H7 (cell line): ENCODE measurements at places on chromosomes 4 and X. TPM values are rescaled to one million over a fixed set of nuclear protein-coding genes. Genes with fewer than 3 reads are reported as not detected.

DUSP21 gene
- total RNA-seq, result not detected in 2 replicates

- DNase-seq, result no peak
Observed at GRCh38 chrX:87621697-87622096, 104.1 kb downstream of the KLHL4 start.

STPG2 gene
- 0.03 and 0.22 TPM in 2 replicates for total RNA-seq

DNA sequence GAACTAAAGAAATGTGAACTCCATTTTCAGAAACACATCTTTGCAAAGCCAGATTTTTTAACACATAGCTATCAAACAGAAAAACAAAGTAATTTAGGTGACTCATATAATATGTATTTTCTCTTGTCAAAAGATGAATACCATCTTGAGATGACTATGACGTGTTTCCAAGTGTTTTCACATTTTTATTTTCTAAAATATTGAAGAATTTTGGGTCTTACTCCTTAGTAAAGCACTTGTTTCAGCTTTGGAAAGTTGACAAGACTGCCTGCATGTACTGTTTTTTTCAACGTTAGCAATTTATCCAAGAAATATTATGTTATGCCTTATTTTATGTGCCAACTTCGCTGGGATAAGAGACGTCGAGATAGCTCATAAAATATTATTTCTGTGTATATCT is 733.9 kb upstream of the EPHA5 start:
- DNase-seq, result no peak

DNA sequence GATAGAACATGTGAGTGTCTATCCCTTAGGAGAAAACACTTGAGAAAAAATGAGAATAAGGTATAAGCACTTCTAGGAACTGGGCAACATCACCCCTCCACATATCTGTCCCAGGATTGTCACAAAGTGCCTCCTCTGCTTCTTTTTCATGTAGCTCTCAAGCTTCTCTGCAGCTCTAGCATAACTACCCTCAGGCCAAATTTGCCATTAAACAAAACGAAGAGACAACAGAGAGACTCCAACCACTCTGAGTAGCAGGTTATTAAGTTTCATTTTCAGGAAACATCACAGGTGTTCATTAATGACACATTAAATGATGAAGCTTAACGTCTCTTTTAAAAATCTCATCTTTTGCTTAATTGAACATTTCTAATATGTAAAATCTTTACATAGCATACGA is 580.0 kb downstream of the GALNTL6 start:
- DNase-seq, result no peak

GRCh38 chrX:15277604-15278003 is 7.7 kb upstream of the ASB9 start:
- no peak for DNase-seq

DNA sequence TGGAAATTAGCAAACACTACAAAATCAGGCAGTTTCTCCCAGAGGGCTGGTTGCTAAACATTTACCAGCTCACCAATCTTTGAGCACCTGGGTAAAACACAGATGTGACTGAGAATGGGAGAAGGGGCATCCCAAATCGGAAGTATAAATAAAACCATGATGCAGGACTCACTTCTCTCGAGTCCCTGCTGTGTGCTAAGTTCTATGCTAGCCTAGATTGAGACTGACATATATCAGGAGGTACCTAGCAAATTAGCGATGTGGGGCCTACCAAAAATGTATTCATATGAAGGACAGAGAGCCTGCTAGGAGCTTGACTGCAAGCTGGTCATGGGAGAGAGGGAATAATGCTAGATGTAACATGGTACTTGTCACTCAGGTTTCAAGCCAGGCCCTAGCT is 171.9 kb upstream of the PGRMC2 start:
- no peak for DNase-seq

GRCh38 chr4:17142232-17142711 is 243.8 kb upstream of the LDB2 start:
- DNase-seq, result no peak

GRCh38 chrX:154441984-154442707 is 1.8 kb upstream of the FAM50A start:
- DNase-seq, result no peak

GRCh38 chr4:185941461-185941860 is 127.5 kb upstream of the TLR3 start:
- DNase-seq, result no peak

DNA sequence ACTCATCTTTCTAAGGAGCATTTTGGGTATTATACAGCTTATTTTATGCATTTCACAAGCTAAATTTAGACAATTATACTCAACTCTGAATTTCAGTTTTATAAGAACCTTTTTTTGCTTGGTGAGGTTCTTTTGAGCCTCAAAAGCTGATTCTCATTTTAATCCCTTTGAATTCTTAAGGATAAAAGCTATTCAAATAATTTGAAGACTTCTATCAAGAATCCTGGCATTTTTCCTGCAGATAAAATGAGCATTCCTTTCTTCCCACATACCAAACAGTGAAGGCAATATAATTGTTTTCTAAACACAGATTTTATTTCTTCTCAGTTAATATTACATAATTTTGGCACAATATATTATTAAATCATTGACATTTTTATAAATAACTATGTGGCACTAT is 118.4 kb upstream of the GPM6A start:
- no peak for DNase-seq

GRCh38 chr4:40856277-40856839 is 106.6 kb downstream of the NSUN7 start:
- no peak for DNase-seq

GRCh38 chr4:142402156-142402555 is 443.9 kb downstream of the INPP4B start:
- no peak for DNase-seq

VSIG1 gene
- 3.0 and 4.1 TPM in 2 replicates for total RNA-seq

- no peak for DNase-seq
Observed at GRCh38 chr4:159153669-159154068, 50.8 kb downstream of the RAPGEF2 start.

- no peak for DNase-seq
Observed at GRCh38 chr4:152501846-152502536, 33.9 kb downstream of the FBXW7 start.

SCD5 gene
- total RNA-seq, result 2.3 and 4.8 TPM in 2 replicates

DNA sequence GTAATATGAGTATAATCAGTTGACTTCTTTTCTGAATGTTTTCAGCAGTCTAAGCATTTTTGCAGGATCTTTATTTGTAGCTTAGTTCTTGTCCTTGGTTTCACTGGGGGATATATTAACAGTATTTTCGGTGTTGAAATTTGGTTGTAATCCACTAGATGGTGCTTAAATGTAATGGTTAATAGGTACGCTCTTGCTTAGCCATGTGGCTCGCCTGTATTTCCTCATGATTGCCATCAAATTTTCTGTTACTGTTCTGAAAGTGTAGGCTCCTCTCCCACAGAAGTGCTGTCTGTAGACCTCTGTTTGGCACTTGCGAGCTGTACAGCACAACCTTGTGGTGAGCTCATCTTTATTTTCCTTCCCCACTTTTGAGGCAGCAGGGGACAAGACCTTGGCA is 3.9 kb upstream of the FAAH2 start:
- DNase-seq, result no peak

GRCh38 chrX:124010157-124010556 is 48.7 kb downstream of the STAG2 start:
- no peak for DNase-seq

DNA sequence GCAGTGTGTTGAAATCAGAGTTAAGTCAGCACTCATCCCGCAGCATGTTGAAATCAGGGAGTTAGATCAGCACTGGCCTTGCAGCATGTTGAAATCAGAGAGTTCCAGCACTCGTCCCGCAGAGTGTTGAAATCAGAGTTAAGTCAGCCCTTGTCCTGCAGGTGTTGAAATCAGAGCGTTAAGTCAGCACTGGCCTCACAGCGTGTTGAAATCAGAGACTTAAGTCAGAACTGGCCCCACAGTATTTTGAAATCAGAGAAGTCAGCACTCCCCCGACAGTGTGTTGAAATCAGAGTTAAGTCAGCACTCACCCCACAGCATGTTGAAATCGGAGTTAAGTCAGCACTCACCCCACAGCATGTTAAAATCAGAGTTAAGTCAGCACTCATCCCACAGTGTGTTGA is 10.9 kb upstream of the UVSSA start:
- no peak for DNase-seq

DNA sequence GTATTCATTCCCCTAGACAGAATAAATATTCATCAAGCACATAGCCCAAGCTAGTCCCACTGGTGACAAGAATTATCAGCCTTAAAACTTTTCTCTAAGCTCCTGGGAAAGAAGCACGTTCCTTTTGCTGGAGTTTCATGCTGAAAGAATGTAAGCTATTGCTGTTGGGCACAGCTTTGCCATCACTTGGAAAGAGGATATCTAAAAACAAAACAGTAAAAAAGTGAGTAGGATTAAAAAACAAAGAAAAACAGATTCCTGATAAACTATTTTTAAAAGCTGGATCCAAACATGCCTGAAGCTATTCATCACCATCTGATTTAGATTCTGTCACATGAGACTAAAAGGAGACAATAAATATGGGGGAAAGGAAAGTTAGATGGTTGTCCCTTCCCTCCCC is 176.8 kb downstream of the SCFD2 start:
- DNase-seq, result no peak

GRCh38 chr4:87077914-87078585 is 142.4 kb downstream of the KLHL8 start:
- no peak for DNase-seq

GRCh38 chrX:78923198-78924015 is 21.8 kb upstream of the P2RY10 start:
- DNase-seq, result no peak

FRG2 gene
- 0.18 TPM in 1 of 2 replicates, not detected in the other for total RNA-seq

DNA sequence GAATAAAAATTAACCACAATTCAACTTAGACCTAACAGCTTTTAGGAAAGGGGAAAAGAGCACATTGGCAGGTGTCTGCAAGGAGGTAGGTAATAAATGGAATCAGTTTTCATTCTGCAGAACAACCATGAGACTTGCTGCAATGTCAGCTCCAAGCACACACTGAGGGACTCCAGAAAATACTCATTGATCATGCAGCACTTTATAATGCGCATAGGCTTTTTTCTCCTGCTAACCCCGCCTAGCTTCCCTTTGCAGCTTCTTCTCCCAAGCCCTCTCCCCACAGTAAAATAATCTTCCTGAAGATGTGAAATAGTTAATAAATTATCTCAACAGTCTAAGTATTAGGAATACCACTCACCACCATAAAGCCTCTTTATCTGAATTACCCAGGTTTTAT is 36.9 kb downstream of the ANKRD17 start:
- no peak for DNase-seq

- DNase-seq, result peak; percentile 43
Observed at GRCh38 chr4:6229095-6229494, 28.7 kb upstream of the JAKMIP1 start.

DNA sequence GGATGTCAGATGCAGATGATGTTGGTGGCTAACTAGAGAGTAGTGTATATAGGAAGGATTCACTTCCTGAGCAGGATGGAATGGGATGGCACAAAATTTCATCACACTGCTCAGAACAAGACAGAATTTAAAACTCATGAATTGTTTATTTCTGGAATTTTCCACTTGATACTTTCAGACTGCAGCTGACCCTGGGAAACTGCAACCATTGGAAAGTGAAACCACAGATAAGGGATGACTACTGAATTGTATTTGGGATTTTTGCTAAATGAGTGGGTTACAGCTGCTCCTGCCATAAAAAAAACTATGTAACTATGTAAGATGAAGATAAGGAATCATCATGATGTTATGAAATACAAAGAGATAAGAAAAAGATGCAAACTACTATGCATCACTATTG is 51.4 kb downstream of the NPY5R start:
- DNase-seq, result no peak

- no peak for DNase-seq
Observed at GRCh38 chr4:163505374-163505773, 10.9 kb downstream of the TMA16 start.

ITIH6 gene
- not detected in 2 replicates for total RNA-seq

GRCh38 chr4:10009861-10010500 is 11.3 kb downstream of the SLC2A9 start:
- DNase-seq, result no peak

DNA sequence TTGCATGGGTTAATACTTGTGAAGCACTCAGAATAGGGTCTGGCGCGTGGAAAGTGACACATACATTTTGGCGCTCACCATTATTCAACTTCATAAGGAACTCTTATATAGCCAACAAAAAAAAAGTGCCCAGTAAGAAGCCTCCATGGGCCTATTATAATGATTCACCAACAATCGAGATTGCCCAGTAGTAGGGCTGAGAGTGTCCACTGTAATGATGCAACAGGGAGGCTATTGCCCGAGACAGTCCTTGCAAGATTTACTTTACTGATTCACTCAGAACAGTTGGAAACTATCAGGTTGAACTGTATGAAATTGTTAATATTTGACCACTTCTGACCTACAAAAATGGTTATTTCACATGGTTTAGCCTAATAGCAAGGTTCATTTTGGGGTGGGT is 86.0 kb downstream of the PJA1 start:
- no peak for DNase-seq

- no peak for DNase-seq
Observed at GRCh38 chr4:161841759-161842158, 322.0 kb downstream of the FSTL5 start.

DNA sequence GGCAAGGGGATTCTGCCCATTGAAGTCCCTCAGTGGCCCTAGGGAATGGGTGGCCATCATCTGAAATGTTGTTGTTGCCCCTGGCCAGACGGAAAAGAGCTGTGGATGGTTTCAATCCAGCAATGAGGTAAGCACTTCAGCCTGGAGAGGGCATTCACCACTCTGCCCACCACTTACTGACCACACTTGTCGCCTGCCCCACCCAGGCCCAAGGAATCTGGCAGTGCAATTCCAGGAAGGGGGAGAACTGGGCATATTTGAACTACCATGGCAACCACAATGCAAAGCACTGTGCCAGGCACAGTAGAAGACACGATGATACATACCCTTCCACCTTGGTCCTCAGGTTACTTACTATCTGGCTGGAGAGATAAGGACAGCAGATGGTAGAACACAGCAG is 161.6 kb downstream of the PDGFRA start:
- no peak for DNase-seq

CTAG1B gene
- total RNA-seq, result not detected in 2 replicates

F9 gene
- not detected in 2 replicates for total RNA-seq

GRCh38 chrX:1076871-1077651 is 135.4 kb downstream of the CRLF2 start:
- DNase-seq, result no peak

- DNase-seq, result no peak
Observed at GRCh38 chrX:64379924-64380323, 15.3 kb downstream of the MTMR8 start.

GRCh38 chr4:152586668-152587067 is 50.8 kb upstream of the FBXW7 start:
- DNase-seq, result no peak

TCEAL2 gene
- total RNA-seq, result 3.2 and 7.5 TPM in 2 replicates

GRCh38 chr4:73822812-73823504 is 13.5 kb upstream of the CXCL6 start:
- DNase-seq, result no peak

- DNase-seq, result peak; percentile 1
Observed at GRCh38 chrX:121987163-121987562, 939.8 kb downstream of the GLUD2 start.

- no peak for DNase-seq
Observed at GRCh38 chrX:134537179-134537955, 77.4 kb downstream of the HPRT1 start.
